Stimulated activated CD4-positive, alpha-beta T cell treated with anti-CD3 and anti-CD28 coated beads, TNF-alpha, amount 100 ng/mL, for 1 hour (primary cell): ENCODE measurements at places on chromosomes 5 and 9.

GRCh38 chr9:110114086-110114858 is 93.7 kb downstream of the C9orf152 start:
- DNase-seq: no peak

DNA sequence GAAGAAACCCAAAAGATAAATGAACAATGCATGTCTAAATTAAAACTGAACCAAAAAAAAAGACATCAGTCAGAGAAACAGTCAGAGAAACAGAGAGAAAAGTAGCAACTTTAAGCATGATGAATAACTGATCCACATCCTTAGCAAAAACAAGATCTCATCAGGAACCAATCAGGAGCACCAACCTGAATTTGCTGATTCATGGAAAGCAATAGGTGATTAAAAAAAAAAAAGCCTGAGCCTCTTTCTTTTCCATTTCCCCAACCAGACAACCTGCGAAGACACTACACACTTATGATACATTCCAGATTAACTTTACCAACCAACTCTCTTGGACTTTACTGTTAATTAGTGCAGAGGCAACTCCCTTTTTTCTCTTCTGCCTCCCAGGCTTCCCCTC is 112.7 kb upstream of the TAS2R1 start:
- no peak for DNase-seq

DNA sequence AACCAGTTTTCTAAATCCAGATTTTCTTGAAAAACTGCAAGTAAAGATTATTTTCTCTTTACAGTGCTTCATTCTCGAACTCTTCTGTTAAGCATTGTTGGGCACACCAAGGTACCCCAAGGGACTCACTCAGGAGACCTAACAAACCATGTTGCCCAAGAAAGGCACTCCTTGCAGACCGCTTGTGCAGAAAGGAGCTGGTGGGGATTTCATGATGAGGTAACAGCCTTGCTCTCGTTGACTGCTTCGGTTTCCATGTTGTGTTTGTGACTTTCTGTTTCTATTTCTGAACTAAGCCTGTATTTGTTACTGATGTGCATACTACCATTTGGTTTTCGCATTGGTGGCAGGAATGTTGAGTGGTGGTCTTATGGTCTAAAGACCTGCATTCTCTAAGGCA is 266.6 kb upstream of the DAP start:
- DNase-seq: no peak

GRCh38 chr9:136059851-136060670 is 35.0 kb downstream of the NACC2 start:
- DNase-seq: no peak

DNA sequence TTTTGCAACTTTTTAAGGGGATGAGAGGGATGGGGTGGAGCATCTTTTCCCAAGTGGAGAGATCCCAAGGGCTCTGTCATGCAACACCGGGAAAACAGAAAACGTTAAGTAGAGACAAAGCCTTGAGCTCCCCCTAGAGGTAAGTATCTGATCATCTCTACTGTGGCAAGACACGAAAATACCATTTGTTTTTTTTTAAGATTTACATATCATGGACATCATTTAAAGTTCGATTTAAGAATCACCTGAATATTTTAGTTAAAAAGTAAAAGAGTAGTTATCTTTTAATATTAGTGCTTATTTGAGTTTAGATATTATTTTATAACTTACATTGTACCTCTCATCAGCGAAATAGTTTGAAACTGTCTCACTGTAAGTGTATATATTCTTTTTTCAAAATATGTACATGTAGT is 200.4 kb downstream of the LRRC70 start:
- no peak for DNase-seq

GRCh38 chr9:120475341-120475740 is 104.6 kb downstream of the CDK5RAP2 start:
- DNase-seq: no peak

DNA sequence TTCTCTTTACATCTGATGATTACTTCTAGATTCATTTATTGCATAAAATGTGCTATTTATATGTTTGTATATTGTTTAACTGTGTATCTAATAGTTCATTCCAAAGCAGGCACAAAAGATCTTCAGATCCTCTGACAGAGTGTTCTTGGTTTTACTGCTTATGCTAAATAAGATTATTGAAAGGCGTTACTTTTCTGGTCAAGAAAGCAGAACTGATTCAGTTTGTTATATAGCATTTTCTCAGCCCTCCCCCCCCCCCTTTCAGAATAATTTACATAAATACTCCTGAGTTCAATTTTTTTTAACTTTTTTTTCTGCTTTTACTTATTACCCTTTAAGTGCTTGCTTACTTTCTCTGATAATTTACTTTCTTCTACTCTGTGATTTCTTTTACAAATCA is 15.4 kb downstream of the CDC42SE2 start:
- no peak for DNase-seq

DNA sequence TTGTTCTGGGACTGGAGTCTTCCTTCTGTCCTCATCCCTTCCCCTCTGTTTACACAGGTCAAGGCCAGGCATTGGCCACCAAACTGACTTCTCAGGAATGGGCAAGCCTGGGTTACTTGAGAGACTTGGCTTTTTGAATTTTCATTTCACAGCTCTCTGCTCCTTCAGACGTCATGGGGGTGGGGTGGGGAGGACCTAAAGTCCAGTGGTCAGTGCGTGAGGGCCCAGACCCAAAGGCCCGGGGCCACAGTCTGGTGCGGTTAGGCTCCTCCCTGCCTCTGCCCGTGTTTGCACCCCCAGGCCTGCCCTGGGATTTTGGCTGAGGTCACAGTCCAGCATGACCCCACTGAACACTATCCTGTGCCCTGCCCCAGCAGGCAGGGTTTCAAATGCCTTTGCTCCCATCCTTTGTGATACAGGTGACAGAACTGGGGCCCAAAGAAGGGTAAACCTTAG is 4.1 kb upstream of the CXXC5 start:
- DNase-seq: no peak

DNA sequence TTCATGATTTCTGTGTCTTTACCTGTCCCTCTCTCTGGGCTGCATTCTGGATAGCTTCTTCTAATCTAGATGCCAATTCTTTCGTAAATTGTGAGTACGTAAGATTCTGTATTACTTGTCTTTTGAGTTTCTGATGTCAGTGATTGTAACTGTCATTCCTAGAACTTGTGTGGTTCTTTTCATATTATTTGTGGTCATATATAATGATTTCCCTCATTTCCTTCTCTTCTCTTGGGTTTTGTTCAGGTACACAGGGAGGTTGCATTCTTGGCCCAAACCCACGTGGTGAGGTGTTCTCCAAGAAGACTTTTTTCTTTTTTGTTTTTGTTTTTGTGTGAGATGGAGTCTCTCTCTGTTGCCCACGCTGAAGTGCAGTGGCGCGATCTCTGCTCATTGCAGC is 13.8 kb downstream of the UGCG start:
- DNase-seq: no peak

- DNase-seq: no peak
Observed at GRCh38 chr9:125504616-125505015, 202.4 kb downstream of the MAPKAP1 start.

- no peak for DNase-seq
Observed at GRCh38 chr5:89034588-89034987, 151.6 kb upstream of the MEF2C start.

DNA sequence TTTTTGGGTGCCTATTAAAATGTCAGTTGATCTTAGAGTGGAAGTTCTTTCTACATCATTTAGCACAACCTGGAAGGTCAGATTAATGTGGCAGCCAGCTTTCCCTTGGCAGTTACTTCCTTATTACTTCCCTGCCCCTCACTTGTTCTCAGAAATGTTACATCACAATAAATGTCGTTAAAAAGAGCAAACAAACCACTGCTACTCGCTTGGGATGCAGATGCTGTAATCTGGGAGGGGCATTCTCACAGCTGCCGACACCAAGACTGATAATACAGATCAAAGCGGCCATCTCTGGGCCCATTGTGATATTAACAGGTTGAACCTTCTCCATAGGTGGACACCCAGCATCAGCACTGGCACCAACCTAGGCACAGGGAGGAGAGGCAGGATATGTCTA is 29.3 kb downstream of the PLAC8L1 start:
- no peak for DNase-seq

- no peak for DNase-seq
Observed at GRCh38 chr5:147177125-147177840, 57.5 kb upstream of the STK32A start.

- DNase-seq: no peak
Observed at GRCh38 chr9:90838581-90839154, 37.0 kb downstream of the SYK start.

- no peak for DNase-seq
Observed at GRCh38 chr5:36724467-36725332, 118.3 kb downstream of the SLC1A3 start.

DNA sequence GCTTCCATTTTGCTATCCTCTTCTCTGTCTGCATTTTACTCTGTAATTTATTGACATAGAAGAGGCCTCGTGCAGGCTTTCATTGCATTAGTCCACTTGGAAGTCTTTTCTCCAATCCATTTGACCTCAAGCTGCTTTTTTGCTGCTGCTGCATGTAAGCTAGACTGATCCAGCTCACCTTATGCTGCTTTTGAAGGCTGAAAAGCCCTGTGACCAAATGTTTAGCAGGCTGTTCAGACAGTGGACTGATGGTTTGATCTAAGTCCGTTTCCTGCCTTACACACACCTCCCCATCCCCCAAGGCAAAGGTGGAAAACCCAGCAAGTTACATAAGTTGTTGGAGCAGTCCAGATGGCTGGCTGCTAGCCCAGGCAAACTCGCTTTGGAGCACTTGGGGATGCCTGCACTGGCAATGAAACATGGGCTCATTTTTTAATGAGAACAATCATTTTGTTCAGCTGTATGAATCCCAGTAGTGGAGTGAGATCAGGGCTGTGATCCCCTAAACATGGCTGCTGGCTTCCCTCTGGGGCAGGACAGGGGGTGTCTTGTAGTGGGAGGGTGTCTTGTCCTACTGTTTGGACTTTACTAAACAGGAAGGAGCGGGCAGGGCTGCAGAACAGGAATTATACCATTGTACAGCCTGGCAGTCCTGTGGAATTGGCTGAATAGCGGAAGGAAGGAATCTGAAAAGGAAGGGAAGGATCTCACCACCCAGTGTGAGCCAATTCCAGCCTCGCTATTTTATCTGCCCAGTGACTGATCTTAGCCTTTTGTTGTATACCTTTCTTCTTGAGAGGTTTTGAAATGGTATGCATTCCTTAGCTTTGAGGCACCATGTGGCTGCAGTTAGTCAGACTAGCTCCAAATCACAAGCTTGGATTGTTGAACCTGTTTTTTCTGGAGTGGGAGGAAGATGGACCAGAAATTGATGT is 212.0 kb downstream of the ARHGAP26 start:
- DNase-seq: no peak
